Right cardiac atrium (tissue), 5 donors: ENCODE measurements at places on chromosomes 16 and 17. TPM values are rescaled to one million over a fixed set of nuclear protein-coding genes. Genes with fewer than 3 reads are reported as not detected.

GRCh38 chr16:84419730-84420129 lies 51.4 kb downstream of the ATP2C2 start:
- no peak for DNase-seq

DNA sequence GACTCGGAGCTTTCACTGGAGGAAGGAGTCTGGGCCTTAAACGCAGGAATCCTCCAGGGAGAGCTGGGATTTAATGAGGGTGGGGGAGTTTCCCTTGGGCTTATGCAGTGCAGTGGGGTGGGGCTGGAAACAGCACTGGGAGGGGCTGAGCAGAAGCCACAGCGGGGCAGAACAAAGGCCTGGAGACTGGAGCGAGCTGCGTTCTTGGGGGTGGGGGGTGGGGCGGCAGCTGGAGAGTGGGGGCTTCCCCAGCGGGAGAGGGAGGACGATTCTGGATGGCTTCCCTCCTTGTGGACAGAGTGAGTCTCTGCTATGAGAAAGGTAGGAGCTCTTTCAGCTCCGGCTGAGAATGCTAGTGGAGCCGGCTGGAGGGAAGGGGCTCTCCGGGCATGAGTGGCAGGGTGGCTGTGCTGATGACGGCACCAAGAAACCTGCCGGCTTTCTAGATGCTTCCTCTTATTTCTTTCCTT lies 406.0 kb downstream of the SEC14L1 start:
- DNase-seq: no peak

- DNase-seq: no peak
Measured at GRCh38 chr17:28057731-28058246, 15.3 kb downstream of the NLK start.

The ZPBP2 gene
- polyA plus RNA-seq: not detected

GRCh38 chr17:72860778-72861177 lies 231.7 kb downstream of the SLC39A11 start:
- no peak for DNase-seq

- DNase-seq: no peak
Measured at GRCh38 chr17:14831491-14831890, 433.6 kb downstream of the PMP22 start.

The NOD2 gene
- polyA plus RNA-seq: 0.52 TPM

- no peak for DNase-seq
Measured at GRCh38 chr17:81916234-81917001, 1.6 kb downstream of the SIRT7 start.

DNA sequence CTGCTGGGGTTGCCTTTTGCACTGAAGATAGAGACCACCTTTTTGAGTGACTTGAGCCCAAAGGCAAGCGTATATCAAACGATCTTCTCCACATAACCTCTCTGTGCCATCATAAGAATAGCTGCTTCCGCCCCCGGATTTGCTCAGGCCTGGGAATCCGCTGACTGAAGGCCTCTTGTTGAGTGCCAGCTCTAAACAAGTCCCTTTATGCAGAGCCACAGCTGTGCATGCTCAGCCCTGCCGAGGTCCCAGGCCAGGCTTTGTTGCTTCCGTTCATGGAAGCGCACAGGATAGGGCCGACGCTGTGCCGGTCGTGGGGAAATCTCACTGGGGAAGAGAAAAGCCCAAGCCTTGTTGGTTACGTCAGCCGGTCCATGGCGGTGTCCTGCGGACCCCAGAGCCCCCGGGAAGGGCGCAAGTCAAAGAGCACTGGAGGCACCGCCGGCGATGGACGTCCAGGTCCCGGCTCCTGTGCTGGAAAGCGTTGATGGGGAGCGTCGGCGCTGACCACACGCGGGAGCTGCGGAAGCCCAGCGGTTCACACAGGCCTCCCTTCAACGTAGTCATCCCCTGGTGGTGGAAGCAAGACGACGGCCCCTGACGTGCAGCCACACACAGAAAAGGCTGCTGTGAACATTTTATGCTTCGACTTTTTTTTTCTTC lies 23.5 kb upstream of the RPL13 start:
- peak; percentile 32 for DNase-seq

The CBFA2T3 gene
- 7.3 TPM for polyA plus RNA-seq
